ENCODE measurements at places on chromosomes 6 and 20.
A peak's percentile ranks its signal among the peaks of the same experiment; 100 is the strongest.

DNA sequence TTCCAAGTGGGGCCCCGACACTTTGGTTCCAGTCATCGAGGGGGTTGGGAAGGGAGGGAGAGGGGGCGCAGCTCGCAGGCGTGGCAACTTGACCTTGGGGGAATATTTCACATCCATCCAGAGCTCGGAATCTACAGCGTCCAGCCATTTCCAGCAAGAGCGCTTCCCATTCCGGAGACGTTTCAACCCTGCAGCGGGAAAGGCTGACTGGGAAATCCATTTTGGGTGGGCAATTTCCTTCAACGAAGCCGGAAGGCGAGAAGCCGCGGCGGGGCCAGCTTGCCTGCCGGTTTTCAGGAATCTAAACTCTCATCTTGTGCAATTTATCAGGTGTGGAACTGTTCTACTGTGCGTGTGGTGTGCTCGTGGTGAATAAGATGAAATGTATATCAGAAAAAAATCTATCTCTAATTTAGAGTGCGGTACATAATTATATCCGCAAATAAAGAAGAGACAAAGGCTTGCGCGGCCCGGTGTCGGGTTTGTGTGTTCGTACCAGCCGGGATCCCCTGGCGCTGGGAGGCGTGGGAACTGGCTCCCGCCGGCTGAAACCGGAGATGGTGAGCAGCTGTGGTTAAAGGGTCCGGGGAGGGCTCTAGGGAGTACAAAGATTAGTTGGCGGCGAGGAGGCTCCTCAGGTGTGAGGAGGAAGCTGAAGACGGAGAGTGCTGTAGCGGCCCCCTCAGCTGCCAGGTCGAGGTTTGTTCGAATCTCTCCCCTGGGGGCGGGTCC, 4.8 kb downstream of the SLC32A1 start:
- no peak for DNase-seq

- no peak for DNase-seq
These were observed 217.2 kb downstream of the GRM1 start for GRCh38 chr6:146246028-146246427.

DNA sequence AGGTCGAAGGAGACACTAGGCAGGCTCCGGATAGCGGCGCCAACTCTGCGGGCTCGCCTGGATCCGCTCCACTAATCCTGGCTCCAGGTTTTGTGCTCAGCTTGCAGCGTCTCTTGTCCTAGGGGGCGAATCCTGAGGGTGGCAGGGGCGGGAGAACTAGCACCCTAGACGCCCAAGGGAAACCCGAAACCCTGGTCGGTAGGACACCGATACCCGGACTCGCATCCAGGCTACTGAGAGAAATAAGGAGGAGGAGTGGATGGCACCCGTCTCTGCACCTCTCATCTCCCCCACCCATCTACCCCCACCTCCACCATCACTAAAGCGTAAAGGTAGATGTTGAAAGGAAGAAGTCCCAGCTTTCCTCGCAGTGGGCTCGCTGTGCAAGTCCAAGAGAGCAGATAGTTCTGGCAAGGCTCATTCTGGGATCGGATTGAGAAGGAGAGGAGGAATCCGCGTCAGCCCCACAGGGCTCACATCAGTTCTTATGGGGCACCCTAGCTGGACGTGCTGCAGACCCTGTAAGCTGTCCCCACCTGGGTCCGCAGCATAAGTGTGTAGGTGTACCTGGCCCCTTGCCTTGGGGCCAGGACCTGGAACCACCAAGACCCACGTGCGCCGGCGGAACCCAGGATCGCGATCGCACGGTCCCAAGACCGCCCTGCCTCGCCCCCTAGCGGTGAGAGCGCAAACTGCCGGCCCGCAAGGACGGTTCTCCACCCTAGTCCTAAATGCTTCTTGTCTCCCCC, 6.9 kb downstream of the SLC32A1 start:
- DNase-seq, result peak; percentile 34

DNA sequence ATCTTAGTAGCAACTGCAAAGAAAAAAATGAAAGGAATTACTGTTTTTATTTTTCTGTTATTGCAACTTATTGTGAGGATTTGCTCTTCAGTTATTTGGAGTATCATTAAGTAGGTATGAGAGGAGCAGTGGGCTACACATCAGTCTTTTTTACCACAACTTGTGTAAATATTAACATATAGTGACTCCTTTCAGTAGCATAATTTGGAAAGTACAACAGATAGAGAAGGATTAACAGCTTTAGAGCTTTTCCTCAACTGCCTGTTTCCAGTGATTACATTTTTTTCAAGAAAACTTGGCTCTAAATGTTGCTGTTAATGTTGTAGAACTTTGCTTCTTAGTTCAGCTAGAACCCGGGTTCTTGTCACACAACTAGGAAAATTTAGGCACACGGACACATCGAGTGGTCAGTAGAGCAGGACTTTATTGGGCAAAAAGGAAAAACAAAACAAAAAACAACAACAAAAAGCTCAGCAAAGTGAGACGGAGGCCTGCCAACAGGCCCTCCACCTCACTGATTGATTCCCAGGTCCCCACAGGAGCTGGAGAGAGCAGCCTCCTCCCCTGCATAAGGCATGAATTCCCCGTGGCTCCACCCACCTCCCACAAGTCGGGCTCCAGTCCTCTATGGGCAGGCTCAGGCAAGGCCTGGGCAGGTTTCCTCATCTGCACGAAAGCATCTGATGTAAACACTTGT, 75.1 kb downstream of the ADGRG6 start:
- DNase-seq, result no peak

GRCh38 chr20:63518351-63518861, 2.2 kb upstream of the PPDPF start:
- no peak for DNase-seq

DNA sequence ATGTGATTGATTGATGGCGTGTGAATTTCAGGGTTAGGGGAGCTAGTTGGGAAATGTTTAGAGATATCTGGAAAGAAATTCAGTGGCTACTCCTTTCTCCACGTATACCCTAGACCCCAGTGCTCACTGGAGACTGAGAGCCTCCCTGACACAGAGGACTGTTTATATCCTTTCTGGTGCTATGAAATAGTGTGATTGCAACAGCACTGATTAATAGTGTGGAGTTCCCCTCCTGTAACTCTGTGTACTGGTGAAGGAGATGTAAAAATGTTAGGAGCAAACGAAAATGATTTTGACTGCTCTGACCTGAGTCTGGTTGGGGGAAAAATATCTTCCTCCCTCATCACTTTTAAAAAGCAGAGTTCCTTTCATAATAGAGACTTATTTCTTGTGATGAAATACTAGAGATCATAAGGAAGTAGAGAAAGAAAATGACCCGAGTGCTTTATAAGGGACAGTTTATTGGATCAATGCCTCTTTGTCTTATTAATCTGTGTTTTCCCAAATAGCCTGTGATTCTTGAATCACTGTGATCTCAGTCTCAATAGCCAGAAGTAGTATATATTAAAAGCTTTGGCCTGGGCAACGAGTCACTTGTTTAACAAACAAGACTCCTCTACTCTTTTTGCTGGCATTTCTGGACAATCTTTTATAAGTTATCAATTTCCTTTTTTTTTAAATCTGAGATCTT, 92.3 kb downstream of the RNF182 start:
- DNase-seq, result no peak

GRCh38 chr6:160051390-160051789, 70.2 kb upstream of the SLC22A1 start:
- DNase-seq, result no peak

DNA sequence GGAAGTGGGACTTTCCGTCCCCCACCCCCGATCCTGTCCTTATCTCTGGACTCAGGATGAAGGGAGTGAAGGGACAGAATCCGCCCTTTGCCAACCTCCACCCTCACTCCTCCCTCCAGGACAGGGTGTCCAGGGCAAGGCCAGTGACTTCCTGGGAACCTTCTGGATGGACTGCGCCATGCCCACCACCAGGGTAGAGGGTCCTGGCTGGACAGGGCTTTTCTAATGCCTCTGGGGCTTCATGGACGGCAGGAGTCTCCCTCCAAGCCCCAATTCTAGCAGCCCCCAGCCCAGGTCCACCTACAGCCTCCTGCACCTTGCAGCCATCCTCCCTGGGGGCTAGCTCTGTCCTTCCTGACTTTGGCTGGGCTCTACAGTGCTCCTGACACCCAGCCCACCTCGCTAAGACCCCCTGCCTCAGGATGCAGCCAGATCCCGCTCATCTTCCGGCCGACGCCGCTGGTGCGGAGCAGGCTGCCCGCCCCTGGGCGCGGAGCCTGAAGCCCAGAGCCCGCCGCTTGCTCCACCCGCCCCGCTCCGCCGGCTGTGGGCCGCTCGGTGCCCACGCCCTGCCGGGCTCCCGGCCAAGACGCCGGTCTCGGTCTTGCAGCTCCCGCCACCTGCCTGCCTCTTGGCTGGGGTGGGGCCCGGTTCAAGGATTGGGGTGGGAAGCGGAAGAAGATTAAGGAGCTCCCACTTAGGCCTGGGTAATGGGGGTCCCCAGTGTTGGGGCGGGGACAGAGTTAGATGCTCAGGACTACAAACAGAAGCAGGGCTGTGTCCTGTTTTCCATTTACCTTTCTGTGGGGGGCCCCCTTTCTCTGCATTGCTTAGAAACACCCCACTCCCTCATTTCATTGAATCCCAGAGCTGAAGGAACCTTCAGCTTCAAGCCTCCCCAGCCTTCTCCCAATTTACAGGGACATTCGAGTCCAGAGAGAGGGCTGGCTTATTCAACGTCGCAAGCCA, 72.8 kb downstream of the MDGA1 start:
- DNase-seq, result peak; percentile 23

DNA sequence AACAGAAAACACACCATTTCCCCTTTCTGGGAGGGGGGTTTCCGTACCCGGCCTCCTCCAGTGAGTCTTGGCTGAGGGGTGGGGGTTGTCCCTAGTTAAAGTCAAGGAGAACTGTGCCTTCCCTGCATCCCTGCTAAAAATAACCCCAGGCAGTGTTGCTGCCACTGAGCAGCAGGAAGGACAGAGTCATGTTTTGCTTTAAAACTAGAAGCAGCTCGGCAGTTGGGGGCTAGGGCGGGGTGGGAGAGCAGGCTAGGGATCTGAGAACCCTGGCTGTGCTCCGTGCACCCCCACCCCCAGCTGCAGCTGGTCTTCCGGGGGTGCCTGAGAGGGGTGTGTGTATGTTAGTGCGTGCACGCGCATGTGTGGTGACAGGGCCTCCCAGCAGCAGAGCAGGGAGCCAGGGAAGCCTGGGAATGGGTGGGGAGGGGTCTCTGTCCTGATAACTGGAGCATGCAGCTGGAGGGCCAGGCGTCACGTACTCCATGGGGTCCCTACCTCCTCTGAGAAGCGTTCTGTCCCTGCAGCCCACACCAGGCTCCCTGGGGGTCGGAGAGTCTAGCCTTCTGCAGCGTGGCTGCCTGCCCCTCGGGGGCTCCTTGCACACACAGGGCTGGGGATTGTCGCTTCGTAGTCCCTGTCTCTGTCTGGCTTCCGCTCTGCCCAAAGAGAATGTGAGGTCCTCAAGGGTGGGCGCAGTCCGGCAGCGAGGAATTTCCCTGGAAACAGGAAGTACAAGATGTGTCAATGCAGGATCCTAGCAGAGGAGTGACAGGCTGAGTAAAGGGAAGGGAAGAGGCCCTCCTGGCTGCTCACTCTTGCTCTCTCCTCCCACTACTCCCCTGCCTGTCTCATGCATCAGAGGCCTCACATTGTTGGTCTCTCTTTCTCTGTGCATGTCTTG, 16.8 kb upstream of the ARMC12 start:
- no peak for DNase-seq

DNA sequence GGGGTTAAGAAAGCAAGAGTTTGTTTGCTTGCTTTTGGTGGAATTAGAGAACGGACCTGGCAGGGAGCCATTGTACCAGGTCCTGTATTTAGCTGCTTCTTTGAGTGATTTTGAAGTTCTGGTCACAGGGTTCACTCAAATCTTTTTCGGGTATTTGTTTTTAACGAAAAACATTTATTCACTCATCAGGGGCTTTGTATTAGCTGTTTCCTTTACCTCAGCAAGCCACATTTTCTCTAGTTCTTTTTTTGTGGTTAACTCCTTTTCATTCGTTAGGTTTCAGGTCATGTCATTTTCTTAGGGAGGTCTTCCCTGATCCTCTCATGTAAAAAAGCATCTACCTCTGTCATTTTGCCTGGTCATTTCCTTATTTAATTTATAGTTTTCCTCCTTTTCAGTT, 1502.2 kb downstream of the GRIK2 start:
- DNase-seq, result no peak

DNA sequence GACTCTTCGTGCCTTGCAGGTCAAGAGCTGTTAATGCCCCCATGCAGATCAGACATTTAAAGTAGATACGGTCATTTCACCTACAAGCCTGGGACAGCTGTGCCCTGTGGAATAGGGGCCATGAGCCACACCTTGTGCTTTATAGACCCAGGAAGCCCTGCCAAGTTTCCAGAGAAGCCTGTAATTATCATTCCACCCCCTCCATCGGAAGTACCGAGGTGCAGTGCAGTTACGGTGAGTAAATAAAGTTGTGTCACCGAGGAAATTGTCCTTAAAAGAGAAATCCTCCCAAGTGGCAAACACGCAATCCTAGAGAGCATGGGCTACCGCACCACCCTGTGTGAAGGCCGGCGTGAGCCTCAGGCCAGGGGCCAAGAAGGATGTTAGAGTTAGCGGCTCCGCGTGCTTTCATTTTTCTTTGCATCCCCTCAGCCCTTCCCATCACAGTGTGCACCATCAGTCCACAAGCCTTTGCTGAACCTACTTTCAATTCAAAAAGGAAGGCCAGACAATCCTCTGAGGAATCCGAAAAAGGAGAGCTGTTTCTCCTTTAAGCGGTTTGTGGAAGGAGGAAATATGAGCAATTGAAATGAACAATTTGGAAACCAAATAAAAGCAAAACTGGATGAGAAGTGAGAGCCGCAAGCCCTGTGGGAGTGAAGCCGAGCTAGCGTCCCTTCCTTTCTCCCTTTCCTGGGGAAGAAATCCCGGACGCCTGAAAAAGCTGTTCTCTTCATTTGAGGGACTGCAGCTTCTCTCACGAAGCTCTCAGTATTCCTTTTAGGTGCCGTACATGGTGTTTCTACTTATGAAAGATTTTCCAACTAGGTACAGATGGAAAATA, 183.3 kb upstream of the PDE10A start:
- no peak for DNase-seq
